ENCODE measurements at places on chromosomes 1 and 21.

GRCh38 chr1:188462837-188463236 lies 1634.1 kb downstream of the PLA2G4A start:
- DNase-seq = no peak

GRCh38 chr21:44710294-44710665 lies 1.1 kb downstream of the TSPEAR start:
- no peak for DNase-seq

GRCh38 chr1:75133750-75134646 lies at the start of gene LHX8:
LHX8 (plus strand) TSS chr1:75134388; CDS start chr1:75136615, 2,227 bp downstream.
- DNase-seq = no peak

GRCh38 chr1:177377866-177378265 lies 207.1 kb downstream of the BRINP2 start:
- DNase-seq = no peak

- no peak for DNase-seq
These were observed 65.2 kb downstream of the TMCO4 start for GRCh38 chr1:19734472-19734999.

GRCh38 chr21:45138199-45139002 lies 64.0 kb downstream of the ADARB1 start:
- DNase-seq = peak; percentile 70

DNA sequence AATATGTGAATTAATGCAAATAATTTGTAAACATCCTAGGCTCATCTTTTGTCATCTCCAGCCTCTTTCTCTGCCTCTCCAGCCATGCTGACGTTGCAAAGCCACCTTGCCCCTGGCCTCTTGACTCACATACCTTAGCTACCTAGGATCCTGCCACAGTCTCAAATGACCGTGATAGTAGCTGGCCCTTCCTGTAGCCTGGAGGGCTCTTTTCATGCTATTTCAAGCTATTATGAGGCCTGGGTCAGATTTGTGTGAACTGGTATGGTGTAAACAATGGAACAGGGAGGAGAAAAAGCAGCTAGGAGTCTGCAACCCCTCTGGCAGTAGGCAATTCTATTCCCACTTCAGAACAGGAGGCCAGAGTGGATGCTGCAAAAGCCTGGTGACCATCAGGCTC lies 337.7 kb downstream of the DISC1 start:
- no peak for DNase-seq

GRCh38 chr1:247104965-247105364 lies 809 bp upstream of the ZNF669 start:
- DNase-seq = no peak

DNA sequence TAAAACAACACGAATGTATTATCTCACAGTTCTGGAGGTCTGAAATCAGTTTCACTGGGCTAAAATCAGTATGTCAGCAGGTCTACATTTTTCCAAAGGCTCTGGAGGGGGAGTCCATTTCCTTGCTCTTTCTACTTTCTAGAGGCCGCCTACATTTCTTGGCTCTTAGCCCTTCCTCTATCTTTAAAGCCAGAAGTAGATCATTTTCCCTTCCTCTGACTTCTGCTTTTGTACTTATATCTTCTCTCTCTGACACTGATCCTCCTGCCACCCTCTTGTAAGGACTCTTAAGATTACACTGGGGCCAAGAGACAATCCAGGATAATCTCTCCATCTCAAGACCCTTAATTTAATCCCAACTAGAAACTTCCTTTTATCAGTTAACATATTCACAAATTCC lies 41.4 kb downstream of the MSH4 start:
- DNase-seq = no peak

GRCh38 chr1:231049121-231049979 lies 9.3 kb upstream of the FAM89A start:
- DNase-seq = no peak

DNA sequence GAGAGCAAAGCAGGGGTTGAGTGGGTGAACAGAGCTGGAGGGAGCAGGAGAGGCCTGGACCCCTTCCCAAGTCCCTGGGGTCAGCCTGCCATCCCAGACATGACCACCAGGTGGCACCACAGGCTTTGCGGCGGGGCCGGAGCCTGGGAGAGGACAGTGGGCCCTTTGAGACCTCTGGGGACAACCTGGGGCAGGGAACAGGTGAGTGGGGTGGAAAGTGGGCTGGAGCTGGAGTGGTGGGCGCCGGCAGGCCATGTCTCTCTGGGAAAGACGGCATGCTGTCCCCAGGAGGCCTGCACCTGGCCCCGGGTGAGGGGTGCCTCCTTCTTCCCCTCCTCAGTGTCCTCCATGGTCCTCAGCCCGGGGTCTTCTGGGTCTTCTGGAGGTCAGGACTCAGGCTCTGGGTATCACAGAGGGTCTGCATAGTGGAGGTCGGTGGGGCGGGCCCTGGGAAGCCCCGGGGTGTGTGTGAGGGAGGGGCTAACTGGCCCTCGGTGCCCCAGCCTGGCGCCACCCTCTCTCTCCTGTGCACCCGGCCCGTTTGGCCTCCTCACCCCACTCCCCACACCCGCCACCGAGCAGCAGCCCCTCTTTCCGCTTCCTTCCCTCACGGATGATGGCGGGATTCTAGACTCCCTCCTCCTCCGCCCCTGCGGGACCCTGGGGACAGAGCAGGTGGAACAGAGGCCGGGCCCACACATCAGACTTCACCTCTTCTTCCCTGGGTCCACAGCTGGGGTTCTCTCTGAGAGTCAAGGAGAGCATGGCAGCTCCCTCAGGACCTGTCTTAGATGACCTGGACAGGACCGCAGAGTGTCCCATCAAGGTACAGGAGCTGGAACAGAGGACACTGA lies 28.5 kb upstream of the PKP1 start:
- DNase-seq = peak; percentile 88

DNA sequence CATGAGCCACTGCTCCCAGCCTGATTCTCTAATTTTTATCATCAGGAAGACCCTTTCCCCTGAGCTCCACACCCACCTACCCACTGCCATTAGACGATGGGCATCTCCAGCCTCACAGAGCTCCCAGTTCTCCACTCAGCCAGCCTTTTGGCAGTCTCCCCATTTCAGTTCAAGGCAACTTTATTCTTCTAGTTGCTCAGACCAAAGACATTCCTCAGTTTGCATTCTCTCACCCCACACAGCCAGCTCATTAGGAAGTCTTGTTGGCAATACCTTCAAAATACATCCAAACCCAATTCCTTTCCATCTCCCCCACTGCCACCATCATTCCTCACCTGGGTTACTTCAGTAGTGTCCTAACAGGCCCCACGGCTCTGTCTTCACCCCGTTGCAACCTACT lies 53.4 kb upstream of the COX20 start:
- no peak for DNase-seq

GRCh38 chr1:221565711-221566110 lies 176.2 kb downstream of the DUSP10 start:
- DNase-seq = no peak

GRCh38 chr1:210777914-210778313 lies 356.0 kb downstream of the KCNH1 start:
- DNase-seq = no peak

DNA sequence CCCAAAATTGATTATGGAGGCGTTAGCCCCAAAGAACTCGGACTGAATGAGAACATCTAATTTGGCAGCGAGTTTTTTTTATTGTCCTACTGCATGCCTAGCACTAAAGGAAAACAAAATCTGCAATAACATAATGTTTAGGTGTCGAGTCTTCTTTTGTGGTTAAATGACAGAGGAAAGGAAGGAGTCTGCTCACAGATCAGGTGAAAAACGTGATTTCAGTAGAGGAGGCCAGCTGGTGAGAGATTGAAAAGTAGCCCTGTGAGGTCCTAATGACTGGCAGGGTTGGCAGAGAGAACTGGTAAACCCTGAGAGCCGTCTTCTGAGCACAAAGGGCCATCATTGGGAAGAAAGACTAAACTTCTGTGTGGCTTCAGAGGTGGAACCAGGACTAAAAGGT lies 24.2 kb downstream of the WDTC1 start:
- no peak for DNase-seq

DNA sequence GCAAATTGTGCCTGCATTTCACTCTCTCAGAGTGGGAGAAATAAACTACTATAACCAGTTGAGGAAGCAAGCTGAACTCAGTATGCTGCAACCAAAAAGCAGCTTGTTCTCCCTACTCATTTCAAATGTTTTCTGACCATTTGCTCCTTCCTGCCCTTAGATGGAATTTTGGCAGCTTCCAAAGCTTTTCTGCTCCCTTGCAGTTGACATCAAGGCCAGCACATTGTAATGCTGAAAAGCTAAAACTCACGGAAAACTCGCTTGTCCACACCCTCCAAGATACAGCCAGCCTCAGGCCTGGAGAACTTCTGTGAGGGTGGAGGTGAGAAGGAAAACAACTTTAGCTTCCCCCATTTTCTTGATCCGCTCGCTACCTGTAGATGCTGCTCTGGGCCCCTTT lies 5.0 kb upstream of the CHML start:
- DNase-seq = no peak

DNA sequence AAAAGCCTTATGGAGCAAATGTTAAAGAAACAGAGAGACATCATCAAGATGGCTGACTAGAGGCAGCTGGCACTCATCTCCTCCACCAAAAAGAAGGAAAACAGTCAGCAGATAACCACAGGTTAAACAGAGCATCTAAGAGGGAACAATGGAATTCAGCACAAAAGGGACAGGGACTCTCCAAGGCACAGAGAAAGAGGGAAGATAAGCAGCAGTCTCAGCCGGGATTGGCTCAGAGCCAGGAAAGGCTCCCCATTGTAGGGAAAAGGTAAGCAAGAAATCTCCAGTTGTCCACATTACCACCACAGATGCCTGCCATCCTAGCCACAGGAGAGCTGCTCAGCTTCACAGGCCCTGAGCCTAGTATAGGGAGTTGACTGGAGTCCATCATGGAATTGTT lies 605.5 kb downstream of the SMYD3 start:
- DNase-seq = no peak

DNA sequence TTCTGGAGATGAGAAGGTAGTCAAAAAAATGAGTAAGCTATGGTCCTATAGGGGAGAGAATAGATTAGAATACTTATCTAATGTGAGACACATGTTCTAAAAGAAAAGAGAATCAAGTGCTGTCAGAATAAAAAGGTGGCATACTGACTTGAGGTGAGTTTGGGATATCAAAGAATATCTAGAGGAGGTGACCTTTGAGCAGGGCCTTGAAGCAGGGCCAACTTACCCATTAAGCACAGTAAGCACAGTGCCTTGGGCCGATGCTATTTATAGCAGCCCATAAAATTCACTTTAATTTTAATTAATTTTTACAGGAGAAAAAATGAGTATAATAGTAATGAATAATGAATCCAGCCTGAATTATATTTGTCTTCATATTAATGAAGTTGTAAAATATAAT lies 92.2 kb downstream of the XPR1 start:
- DNase-seq = no peak

- no peak for DNase-seq
These were observed 1.8 kb downstream of the FMOD start for GRCh38 chr1:203349166-203349565.

DNA sequence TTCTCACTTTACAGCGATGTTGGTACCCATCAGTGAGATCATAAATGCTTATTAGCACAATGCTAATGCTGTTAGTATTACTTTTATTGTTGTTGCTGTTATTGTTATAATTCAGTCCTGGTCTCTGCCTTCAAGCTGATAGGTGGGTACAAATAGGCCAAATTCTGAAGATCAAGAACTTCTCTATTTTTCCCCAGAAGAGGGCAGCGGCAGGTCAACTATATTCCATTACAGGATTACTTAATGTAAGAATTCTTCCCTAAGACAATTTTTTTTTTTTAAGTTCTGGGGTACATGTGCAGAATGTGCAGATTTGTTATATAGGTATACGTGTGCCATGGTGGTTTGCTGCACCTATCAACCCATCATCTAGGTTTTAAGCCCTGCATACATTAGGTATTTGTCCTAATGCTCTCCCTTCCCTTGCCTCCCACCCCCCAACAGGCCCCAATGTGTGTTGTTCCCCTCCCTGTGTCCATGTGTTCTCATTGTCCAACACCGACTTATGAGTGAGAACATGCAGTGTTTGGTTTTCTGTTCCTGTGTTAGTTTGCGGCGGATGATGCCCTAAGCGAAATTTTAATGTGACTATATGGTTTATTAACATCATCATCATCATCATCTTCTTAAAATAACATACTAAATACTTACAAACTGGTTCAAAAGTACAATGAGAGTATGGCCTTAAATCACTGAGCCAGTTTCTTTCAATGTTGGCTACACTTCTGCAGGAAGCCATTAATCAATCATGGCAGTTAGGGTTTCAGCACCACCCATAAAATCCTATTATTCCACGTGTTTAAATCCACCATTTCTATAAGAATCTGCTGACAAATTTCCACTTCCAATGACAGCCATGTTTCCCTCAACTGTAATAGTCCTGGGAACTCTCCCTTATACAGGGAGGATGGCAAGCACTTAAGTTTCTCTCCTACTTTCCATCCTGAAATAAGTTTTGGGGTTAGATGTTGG lies 19.2 kb downstream of the SLC19A2 start:
- DNase-seq = no peak

- no peak for DNase-seq
These were observed 25.1 kb downstream of the SYNJ1 start for GRCh38 chr21:32702702-32703101.

DNA sequence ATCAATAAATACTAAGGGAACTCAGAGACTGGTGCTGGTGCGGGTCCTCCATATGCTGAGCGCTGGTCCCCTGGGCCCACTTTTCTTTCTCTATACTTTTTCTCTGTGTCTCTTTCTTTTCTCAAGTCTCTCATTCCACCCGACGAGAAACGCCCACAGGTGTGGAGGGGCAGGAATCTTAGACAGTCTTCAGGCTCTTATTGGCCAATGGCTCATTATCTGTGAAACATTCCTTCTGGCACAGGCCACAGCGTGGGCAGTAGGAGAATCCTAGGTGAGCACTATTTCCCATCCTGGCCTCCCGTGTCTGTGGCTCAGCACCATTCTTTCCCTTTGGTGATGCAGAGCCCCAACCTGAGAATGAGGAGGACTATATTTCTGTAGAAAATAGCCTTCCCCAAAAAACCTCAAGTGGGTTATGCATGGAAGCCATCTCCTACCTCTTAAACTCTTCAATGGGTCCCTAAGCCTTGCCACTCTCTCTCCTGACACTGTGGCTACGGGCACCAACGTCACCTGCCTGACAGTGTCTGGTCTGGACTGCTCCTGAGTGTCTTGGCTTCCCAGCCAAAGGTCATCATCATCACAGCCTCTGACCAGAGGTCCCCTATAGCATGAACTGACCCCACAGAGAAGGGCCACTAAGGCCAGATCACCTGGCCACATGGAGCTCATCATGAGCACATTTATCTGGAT lies 6.2 kb upstream of the SLAMF1 start:
- DNase-seq = no peak

GRCh38 chr1:175941164-175941563 lies 197.8 kb upstream of the TNR start:
- no peak for DNase-seq
